ENCODE measurements at places on chromosomes 4 and X. TPM values are rescaled to one million over a fixed set of nuclear protein-coding genes. Genes with fewer than 3 reads are reported as not detected.

The SPANXA2 gene
- total RNA-seq: not detected

The SNCA gene
- 0.85 TPM for total RNA-seq

The MID2 gene
- 7.3 TPM for total RNA-seq

The GNPDA2 gene
- 13.8 TPM for total RNA-seq

The FGF13 gene
- total RNA-seq: not detected

The MAGEA4 gene
- total RNA-seq: not detected

The CPZ gene
- not detected for total RNA-seq

The TEX13B gene
- total RNA-seq: not detected

The AMTN gene
- not detected for total RNA-seq

The NOX1 gene
- not detected for total RNA-seq

The FAM9B gene
- total RNA-seq: not detected

The ARHGAP36 gene
- total RNA-seq: not detected

The CXorf49 gene
- total RNA-seq: not detected

The FGA gene
- not detected for total RNA-seq

The GAB3 gene
- total RNA-seq: 2.1 TPM

The DMD gene
- total RNA-seq: 0.85 TPM

The CTAG2 gene
- not detected for total RNA-seq

GRCh38 chrX:581066-581465 is 49.5 kb upstream of the SHOX start:
- H3K27me3 ChIP-seq: peaks cover 3% of the 10 kb centered on the region
- H3K4me3 ChIP-seq: no peak overlapping the region
- DNase-seq: no peak

GRCh38 chr4:7414046-7414445 is 20.7 kb downstream of the PSAPL1 start:
- no peak overlapping the region for H3K27ac ChIP-seq
- no peaks in the 10 kb centered on the region for H3K4me1 ChIP-seq
- no peak overlapping the region for H3K4me3 ChIP-seq
- no peaks in the 10 kb centered on the region for H3K36me3 ChIP-seq
- H3K27me3 ChIP-seq: peaks cover 18% of the 10 kb centered on the region

- H3K36me3 ChIP-seq: no peaks in the 10 kb centered on the region
- no peak overlapping the region for H3K27ac ChIP-seq
- peaks cover 19% of the 10 kb centered on the region for H3K4me1 ChIP-seq
- no peak overlapping the region for H3K4me3 ChIP-seq
These were observed 34.5 kb upstream of the CYBB start for GRCh38 chrX:37745354-37745753.

DNA sequence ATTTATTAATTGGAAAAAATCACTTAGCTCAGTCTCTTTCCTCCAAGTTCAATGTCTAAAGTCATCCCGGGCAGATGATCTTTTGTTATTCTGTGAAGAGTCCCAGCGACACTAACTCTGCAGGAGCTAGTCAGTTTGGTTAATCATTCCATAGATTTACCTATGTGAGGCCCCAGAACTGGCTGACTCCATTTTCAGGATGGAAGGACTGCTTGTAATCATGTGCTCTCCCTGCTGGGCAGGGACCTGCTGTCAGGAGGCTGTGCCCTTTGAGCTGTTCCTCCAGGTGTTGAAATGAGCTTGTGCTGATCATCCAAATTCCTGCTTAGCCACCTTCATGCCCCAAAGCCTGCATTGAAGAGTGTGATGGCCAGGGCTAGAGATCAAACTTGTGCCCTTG is 169.8 kb downstream of the NHS start:
- peaks cover 15% of the 10 kb centered on the region for H3K4me1 ChIP-seq
- no peak overlapping the region for H3K4me3 ChIP-seq
- H3K36me3 ChIP-seq: no peaks in the 10 kb centered on the region
- no peaks in the 10 kb centered on the region for H3K27me3 ChIP-seq
- H3K27ac ChIP-seq: no peak overlapping the region

DNA sequence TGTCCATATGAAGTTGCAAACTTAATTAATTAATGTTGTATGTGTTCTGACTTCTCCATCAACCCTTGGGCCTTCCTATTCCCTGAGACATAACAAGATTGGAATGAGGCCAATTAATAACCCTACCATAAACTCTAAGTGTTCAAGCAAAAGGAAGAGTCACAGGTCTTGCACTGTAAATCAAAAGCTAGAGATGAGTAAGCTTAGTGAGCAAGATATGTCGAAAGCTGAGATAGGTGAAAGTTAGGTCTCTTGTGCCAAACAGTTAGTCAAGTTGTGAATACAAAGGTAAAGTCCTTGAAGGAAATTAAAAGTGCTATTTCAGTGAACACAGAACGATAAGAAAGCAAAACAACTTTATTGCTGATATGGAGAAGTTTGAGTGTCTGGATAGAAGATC is 58.2 kb upstream of the GPRIN3 start:
- DNase-seq: no peak
- H3K27me3 ChIP-seq: no peaks in the 10 kb centered on the region
- H3K27ac ChIP-seq: no peak overlapping the region
- no peak overlapping the region for H3K4me3 ChIP-seq

GRCh38 chr4:121777625-121778024 is 12.7 kb upstream of the SMIM43 start:
- peaks cover 13% of the 10 kb centered on the region for H3K27me3 ChIP-seq
- no peaks in the 10 kb centered on the region for H3K4me1 ChIP-seq
- H3K27ac ChIP-seq: no peak overlapping the region
- H3K4me3 ChIP-seq: no peak overlapping the region

- H3K36me3 ChIP-seq: no peaks in the 10 kb centered on the region
- no peak overlapping the region for H3K4me3 ChIP-seq
- no peaks in the 10 kb centered on the region for H3K4me1 ChIP-seq
These were observed 625.5 kb downstream of the TLL1 start for GRCh38 chr4:166498546-166498945.

- no peaks in the 10 kb centered on the region for H3K4me1 ChIP-seq
- DNase-seq: no peak
- H3K27me3 ChIP-seq: peaks cover 11% of the 10 kb centered on the region
These were observed 25.3 kb upstream of the ARHGEF38 start for GRCh38 chr4:105527081-105527480.

DNA sequence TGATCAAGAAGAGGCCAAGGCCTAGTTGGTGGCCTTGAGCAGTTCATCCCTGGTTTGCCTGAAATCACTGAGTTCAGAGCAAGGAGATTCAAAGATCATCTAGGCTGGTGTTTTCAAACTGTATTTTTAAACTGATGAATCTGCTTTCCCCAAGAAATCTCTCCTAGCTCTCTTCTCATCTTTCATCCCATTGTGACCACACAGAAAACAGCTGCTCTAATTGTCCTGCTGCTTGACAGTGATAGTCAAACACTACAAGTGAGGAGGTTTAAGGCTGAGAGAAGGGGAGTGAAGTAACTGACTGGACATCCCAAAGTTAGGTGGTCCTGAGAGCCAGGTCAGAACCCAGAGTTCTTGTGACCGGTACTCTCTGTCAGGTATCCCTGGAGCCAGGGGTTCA is 91.5 kb downstream of the LNX1 start:
- DNase-seq: no peak
- H3K36me3 ChIP-seq: no peaks in the 10 kb centered on the region
- H3K4me1 ChIP-seq: no peaks in the 10 kb centered on the region
- no peak overlapping the region for H3K27ac ChIP-seq
- no peak overlapping the region for H3K4me3 ChIP-seq

DNA sequence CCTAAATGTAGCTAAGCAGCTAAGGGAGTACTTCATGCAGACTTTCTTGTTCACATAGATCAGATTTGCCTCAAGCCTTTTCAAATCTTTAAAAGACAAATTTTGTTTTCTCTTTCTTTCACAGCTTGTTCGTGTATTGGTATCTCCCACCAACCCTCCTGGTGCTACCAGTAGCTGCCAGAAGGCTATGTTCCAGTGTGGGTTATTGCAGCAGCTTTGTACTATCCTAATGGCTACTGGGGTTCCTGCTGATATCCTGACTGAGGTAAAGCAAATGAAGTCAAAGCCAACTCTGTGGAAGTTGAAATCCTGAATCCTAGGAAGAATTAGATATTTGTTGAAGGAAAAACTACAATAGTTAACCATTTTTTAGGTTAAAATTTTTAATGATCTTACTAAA is 62.6 kb downstream of the USO1 start:
- no peaks in the 10 kb centered on the region for H3K27me3 ChIP-seq
- H3K36me3 ChIP-seq: peaks cover 16% of the 10 kb centered on the region
- no peak for DNase-seq
- no peaks in the 10 kb centered on the region for H3K4me1 ChIP-seq

DNA sequence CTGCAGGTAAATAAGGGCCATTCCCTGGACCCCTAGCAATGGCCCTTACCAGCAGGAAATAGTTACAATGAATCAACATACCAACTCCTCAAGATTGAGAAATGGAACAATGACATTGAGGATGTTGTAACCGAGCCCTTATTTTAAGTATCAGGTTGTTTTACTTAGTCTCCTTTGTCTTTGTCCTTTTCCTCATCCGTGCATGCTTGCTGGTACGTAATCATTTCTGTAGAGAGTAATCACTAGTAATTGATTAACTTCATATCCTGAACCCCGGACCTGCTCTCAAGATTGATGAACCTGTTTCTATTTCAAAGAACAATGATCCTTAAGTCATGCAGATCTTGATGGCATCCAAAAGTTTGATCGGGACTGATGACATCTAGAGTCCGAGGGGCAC is 98.6 kb upstream of the LANCL3 start:
- H3K4me1 ChIP-seq: no peaks in the 10 kb centered on the region
- H3K27me3 ChIP-seq: peaks cover 2% of the 10 kb centered on the region
- H3K27ac ChIP-seq: no peak overlapping the region
- H3K36me3 ChIP-seq: no peaks in the 10 kb centered on the region
- DNase-seq: no peak

DNA sequence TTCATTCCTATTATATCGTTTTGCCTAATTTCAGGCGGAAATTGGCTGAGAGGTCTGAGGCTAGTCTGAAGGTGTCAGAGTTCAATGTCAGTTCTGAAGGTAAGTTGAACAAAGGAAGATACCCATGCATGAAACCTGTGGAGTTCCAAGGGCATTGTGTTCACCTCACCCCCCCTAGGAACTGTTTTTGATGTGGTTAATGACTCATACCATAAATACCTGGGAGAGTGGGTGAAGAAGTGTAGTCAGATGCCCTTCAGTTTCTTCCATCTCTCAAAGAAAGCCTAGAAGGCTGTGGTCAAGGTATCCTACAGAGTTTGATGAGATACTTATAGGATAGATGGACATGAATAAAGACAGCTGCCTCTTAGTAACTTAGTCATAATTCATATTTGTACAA is 2.7 kb downstream of the UTP14A start:
- DNase-seq: no peak
- peaks cover 19% of the 10 kb centered on the region for H3K4me1 ChIP-seq
- no peaks in the 10 kb centered on the region for H3K27me3 ChIP-seq

- no peaks in the 10 kb centered on the region for H3K4me1 ChIP-seq
- peaks cover 3% of the 10 kb centered on the region for H3K27me3 ChIP-seq
- H3K4me3 ChIP-seq: no peak overlapping the region
- no peaks in the 10 kb centered on the region for H3K36me3 ChIP-seq
- DNase-seq: no peak
- no peak overlapping the region for H3K27ac ChIP-seq
These were observed 71.3 kb downstream of the TENM3 start for GRCh38 chr4:182314537-182314936.

- no peaks in the 10 kb centered on the region for H3K27me3 ChIP-seq
- H3K27ac ChIP-seq: no peak overlapping the region
- H3K4me3 ChIP-seq: no peak overlapping the region
- no peaks in the 10 kb centered on the region for H3K4me1 ChIP-seq
- no peaks in the 10 kb centered on the region for H3K36me3 ChIP-seq
- no peak for DNase-seq
These were observed 25.5 kb upstream of the MORC4 start for GRCh38 chrX:107025545-107025944.

Data from activated CD4-positive, alpha-beta T cell treated with anti-CD3 and anti-CD28 coated beads for 36 hours (primary cell).